ENCODE measurements at places on chromosomes 3 and 15.

DNA sequence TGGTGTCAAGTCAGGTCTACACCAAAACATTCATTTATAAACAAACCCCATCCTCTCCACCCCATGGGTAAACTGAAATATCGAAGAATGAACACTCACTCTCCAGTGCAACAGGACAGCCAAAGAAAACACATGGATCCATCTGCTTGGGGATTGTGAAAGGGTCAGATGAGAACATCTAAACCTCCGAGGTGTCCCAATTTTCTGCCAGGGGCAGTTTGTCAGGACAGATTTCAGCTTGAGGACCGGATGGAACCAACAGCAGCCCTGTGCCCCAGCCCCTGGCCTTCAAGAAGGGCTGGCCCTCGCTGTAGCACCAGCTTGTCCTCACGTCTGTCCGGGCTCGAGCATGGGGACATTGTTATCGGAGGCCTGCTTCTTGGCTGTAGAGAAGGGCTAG is 45.5 kb downstream of the PCSK6 start:
- no peak for DNase-seq

GRCh38 chr15:37095770-37096557 is 4.4 kb downstream of the MEIS2 start:
- no peak for DNase-seq

DNA sequence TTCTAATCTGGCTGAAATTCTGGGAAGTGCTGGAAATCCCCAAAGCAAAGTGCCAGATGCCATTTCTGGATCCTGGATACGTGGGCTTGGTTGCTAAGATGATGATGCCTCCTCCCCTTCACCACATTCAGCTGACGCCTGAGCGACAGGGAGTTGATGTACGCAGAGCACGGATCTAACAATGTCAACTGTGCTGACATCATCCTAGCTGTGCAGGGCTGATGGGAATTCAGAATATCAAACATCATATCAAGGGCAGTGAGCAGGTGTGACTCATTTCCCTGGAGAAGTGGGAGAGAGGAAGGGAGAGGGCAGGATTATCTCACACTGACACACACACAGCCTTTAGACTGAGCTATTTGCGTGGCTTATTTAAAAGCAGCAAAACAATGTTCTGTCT is 92.6 kb upstream of the ZBTB20 start:
- DNase-seq: peak; percentile 68

DNA sequence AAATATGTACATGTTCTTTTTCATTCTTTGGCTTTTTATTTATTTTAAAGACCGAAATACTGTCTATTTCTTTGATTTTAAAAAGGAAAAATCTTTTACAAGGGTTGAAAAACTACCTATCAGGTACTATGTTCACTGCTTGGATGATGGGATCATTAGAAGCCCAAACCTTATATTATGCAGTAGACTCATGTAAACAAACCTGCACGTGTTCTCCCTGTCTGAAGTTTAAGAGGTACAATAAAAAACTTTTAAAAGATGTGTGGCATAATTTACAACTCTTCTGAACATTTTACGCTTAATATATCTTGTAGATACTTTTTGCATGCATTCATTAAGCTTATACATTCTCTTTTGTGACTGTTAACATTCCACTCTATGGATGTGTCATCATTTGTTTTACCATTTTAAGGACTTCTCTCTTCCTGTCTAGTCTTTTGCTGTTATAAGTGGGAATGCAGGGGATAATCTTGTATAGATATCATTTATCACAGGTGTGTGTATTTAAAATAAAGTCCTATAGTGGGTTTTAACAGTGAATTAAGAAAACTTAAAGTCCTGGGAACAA is 6.2 kb downstream of the MGA start:
- no peak for DNase-seq

DNA sequence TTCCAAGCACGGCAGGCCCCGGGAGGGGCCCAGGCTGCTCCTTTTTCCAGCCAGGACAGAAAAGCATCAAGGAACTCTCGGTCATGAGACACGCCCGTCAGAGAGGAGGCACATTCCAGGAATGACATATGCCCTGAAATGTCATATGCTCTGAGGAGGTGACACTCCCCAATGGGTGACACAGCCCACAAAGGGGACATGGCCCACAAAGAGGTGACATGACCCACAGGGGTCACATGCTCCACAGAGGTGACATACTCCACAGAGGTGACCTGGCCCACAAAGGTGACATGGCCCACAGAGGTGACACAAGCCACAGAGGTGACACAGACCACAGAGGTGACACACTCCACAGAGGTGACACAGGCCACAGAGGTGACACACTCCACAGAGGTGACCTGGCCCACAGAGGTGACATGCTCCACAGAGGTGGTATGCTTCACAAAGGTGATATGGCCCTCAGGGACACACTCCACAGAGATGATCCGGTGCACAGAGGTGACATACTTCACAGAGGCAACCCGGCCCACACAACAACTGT is 79.2 kb downstream of the ABHD5 start:
- no peak for DNase-seq

GRCh38 chr3:54372232-54372631 is 249.9 kb downstream of the CACNA2D3 start:
- peak; percentile 60 for DNase-seq

DNA sequence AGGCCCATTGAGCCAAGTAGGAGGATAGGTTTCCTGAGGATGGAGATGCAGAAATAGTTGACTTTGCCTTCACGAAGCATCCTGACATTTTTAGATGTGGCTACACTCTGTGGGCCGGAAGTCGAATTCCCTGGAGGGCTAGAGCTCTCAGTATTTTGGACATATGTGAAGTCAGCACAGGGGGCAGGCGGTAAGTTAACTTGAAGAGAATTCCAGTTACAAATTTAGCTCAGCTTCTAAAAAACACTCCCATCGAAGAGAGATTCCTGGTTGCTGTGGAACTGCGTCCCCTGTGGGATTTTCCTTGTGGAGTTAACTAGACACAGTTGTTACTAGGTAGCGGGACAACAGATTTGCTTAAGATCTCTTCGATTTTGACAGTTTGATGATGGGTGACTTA is 161.9 kb upstream of the RGMA start:
- no peak for DNase-seq

DNA sequence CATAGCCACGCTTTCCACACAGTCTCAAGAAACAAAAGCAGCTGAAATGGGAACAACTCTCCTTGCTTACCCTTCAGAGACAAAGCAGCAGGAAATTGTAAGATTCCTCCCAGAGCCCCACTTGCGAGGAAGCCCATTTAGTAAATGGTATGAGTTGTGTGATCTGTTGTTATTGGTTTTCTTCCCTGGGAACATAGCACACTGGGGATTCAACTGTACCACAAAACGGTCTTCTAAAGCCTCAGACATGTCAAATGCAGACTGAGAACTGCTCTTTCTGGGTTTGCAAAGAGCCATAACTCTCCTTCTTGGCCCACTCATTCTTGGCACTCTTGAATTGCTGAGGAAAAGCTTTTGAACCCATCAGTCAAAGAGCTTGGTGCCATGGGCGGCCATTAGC is 101.0 kb upstream of the COL8A1 start:
- DNase-seq: no peak

- no peak for DNase-seq
Observed at GRCh38 chr3:75136100-75136897, 521.8 kb upstream of the CNTN3 start.

GRCh38 chr3:10234526-10235230 is 13.6 kb upstream of the TATDN2 start:
- no peak for DNase-seq

GRCh38 chr15:86121568-86122225 is 42.0 kb downstream of the AGBL1 start:
- DNase-seq: no peak

- DNase-seq: no peak
Observed at GRCh38 chr3:29914861-29915524, 634.1 kb downstream of the RBMS3 start.

- DNase-seq: no peak
Observed at GRCh38 chr15:31374489-31374888, 47.9 kb downstream of the KLF13 start.

DNA sequence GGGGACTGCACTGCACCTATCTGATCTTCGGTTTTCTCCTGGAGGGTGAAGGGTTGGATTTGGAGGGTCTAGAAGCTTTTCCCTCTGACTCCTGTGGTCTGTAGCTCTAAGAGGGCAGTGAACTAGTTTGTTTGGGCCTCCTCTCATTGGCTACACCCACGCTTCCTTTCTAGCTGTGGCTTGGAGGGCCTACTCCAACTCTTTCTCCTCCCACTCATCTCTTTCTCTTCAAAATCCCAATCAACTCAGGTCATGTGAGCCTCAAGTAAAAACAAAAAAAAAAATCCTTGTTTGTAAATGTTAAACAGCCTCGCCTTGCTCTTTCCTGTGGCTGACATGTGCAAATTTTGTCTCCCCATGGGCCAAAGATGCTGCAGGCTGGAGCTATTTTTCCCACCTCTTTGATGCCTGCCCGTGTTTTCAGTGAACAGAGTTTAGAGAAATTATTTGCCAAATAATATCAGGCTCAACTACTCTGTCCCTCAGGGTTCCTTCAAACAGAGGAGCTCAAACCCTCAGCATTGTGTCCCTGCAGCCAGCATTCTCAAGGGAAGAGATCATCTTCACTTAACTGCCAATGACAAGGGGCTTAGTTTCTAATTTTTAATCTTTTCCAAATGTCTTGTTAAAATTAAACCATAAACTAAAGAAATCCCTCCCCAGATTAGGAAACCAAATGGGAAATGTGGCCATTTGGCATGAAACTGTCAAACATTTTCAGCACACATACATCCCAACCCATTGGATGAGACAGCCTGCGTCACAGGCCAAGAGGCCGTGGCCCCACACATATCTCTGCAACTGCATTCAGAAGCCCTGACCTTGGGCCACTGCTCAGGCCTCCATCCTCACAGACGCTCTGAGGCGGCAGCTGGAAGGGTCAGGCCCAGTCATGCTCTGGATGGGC is 114.8 kb upstream of the THBS1 start:
- DNase-seq: no peak

DNA sequence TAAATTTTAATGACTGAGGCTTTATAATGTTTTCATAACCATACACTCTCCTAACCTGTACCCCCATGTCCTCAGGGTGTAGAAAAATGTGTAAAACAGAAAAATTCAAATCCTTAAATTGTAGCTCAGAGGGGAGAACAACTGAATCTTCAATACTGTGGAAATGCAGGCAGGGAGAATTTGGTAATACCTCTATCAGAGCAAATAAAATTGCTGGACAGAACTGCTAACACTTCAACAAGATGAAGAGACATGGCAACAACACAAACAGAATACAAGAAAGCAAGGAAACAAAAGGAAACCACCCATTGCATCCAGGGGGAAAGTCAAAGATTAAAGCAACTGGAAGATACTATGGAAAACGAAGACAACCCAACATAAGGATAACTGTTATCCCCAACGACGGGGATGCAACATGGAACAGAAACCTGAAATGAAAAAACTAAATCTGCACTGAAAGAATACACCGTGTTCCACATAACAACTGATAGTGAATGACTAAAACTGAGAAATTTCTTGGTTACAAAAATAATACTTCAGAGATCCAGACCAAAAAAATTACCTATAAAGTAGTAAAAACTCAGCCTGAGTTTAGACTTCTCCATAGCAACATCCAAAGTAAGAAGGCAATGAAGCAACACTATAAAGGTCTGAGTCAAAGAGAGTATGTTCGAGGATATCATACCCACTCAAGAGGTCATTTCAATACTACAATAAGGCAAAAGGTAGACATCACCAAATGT is 48.5 kb downstream of the HACD2 start:
- DNase-seq: no peak

GRCh38 chr3:6249679-6250078 is 611.2 kb upstream of the GRM7 start:
- DNase-seq: no peak

- DNase-seq: no peak
Observed at GRCh38 chr15:42090370-42090769, 4.0 kb downstream of the PLA2G4D start.

DNA sequence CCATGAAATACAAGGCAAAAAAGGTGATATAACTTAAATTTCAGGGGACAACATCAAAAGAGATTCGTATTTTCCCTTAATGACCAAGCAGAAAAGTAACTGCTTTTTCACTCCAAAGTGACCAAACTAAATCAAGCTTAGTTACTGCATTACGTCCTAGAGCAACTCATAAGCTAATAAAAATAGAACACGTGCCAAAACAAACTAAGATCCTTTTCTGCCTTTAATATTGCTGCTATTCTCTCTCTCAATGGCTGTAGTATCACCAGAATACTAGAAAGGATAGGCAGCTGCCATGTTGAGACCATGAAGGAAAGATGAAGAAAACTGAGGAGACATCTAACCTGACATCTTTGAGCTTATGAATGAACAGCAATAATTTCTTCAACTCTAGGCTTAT is 43.3 kb downstream of the UBXN7 start:
- DNase-seq: no peak

GRCh38 chr3:15241341-15241740 is 35.3 kb downstream of the CAPN7 start:
- DNase-seq: no peak

DNA sequence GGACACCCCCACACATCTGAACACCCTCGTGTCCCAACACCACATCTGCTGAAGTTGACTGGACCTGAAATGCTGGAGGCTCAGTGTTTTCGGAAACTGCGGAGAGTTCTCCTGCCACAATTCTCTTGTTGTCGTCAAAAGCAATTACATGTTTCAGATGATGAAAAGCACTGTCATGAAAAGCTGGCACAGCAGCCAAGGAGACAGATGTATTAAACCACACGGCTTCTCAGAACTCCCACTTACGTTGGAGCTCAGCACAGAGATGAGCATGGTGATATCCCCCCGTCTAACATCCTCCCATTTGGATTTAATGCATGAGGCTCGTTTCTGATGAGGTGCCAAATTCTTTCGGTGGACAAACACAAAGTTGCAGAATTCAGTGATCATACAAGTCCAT is 180.1 kb downstream of the RORA start:
- no peak for DNase-seq

DNA sequence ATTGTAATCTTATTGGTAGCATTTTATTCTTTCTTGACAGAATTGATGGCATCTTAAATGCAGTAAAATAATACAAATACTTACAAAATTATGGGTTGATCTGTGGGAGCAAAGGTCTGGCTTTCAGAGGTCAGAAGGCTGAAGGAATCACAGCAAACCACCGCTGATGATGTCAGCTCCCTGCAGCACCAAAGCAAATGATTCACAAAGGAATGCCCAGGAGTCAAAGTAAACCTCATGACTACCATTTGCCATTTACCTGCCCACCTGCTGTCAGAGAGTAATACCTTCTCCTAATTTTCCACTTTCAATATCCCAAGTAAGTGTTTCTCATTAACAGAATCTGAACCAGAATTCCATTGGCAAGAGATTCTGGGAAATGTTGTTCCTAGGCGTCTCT is 46.1 kb downstream of the CPA3 start:
- no peak for DNase-seq

DNA sequence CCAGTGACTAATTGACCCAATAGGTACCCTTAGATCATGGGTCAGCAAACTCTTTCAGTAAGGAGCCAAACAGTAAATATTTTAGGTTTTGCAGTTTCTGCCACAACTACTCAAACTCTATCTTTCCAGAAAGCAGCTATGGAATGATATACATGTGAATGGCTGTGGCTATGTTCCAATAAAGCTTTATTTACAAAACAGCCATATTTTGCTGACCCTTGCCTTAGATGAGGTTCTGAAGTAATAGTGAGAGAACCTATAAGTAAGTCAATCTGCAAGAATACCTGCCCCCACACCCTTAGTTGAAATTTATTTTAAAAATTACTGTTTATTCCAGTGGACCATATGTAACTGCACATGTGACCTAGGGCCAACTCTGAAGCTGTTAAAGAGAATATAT is 134.0 kb downstream of the CMSS1 start:
- no peak for DNase-seq

GRCh38 chr3:111547631-111548030 is 5.6 kb downstream of the CD96 start:
- DNase-seq: no peak

All from NCI-H2081 (cell line).